ENCODE measurements at places on chromosomes 7 and 10. TPM values are rescaled to one million over a fixed set of nuclear protein-coding genes. Genes with fewer than 3 reads are reported as not detected.

Gene CPA2
- total RNA-seq: not detected

Gene LDB3
- 0.12 TPM for total RNA-seq

Gene CH25H
- 0.40 TPM for total RNA-seq

Gene CPEB3
- total RNA-seq: 1.2 TPM

Gene EPO
- total RNA-seq: not detected

Gene FEZF1
- total RNA-seq: not detected

Gene EBLN1
- total RNA-seq: not detected

Gene NME8
- total RNA-seq: not detected

Gene CCNJ
- total RNA-seq: 3.8 TPM

Data from aortic smooth muscle cell (primary cell).